Pancreas (tissue), 10 donors: ENCODE measurements at places on chromosomes 6 and 20. TPM values are rescaled to one million over a fixed set of nuclear protein-coding genes. Genes with fewer than 3 reads are reported as not detected.

- no peaks in the 10 kb centered on the region for H3K27me3 ChIP-seq
- H3K4me1 ChIP-seq = no peaks in the 10 kb centered on the region
These were observed 33.1 kb upstream of the CHRNA4 start for GRCh38 chr20:63394069-63394919.

GRCh38 chr6:9583753-9584352, 831.0 kb downstream of the TFAP2A start:
- H3K4me3 ChIP-seq = no peak overlapping the region
- no peak for DNase-seq
- no peaks in the 10 kb centered on the region for H3K27me3 ChIP-seq
- H3K4me1 ChIP-seq = no peaks in the 10 kb centered on the region
- H3K36me3 ChIP-seq = no peaks in the 10 kb centered on the region

GRCh38 chr6:38640216-38640909, 634 bp upstream of the BTBD9 start:
- H3K27me3 ChIP-seq = no peaks in the 10 kb centered on the region
- peak; percentile 48 for DNase-seq

DNA sequence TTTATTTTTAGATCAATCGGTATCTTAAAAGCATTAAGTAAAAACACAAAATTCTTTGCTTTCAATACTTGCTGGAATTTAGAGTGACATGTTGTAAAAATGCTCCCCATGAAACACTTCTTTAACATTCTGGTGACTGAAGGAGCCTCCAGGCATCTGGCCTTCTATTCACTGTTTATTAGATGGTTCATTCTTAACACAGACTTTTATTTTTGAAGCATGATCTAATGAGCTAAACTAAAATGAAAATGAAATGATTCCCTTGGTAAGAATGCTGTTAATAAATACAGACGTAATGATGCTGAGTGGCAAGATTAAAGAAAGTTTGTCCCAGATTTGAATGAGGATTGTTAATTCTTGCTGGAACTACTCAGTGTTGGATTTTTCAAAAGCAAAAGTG, 698.4 kb downstream of the TENT5A start:
- H3K4me3 ChIP-seq = no peak overlapping the region
- no peaks in the 10 kb centered on the region for H3K4me1 ChIP-seq
- no peaks in the 10 kb centered on the region for H3K36me3 ChIP-seq
- no peak overlapping the region for H3K27ac ChIP-seq

DNA sequence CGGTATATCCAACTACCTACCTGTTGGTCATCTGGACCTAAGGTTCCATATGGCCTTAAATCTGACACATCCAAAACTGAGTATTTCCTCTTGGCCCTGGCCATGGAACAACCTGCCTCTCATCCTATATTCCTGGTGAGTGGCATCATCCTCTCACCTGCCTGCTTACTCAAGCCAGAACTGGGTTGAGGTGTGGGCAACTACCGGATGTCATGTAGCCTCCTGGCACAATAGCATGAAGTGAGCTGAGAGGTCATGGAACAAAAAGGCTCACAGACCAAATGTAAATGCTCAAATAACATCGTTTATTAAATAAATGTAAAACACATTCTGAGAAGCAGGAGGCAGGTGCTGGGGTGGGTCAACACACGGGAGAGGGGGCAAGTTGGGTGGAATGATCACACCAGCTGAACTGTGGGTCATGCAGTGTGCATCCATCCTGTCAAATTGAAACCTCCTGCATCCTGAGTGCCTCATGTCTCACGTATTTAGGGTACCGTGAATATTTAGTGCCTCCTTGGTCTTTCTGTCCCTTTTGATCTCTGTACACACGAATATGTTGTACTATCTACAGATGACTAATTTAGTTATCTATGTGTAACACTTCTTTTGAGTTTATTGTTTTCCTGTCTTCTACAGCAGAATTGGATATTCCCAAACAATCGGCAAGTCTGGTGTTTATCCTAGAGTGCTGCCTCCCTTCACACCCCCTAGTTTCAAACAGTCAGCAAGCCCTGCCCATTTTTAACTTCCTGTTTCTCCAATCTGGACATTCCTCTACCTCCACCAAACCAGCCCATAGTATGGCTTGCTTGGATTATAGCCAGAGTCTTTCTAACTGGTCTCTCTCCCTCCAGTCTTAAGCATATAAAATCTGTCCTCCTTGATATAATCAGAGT, 7.9 kb upstream of the POU5F1 start:
- H3K27ac ChIP-seq = no peak overlapping the region
- no peaks in the 10 kb centered on the region for H3K4me1 ChIP-seq
- H3K27me3 ChIP-seq = no peaks in the 10 kb centered on the region
- H3K4me3 ChIP-seq = no peak overlapping the region
- DNase-seq = no peak

DNA sequence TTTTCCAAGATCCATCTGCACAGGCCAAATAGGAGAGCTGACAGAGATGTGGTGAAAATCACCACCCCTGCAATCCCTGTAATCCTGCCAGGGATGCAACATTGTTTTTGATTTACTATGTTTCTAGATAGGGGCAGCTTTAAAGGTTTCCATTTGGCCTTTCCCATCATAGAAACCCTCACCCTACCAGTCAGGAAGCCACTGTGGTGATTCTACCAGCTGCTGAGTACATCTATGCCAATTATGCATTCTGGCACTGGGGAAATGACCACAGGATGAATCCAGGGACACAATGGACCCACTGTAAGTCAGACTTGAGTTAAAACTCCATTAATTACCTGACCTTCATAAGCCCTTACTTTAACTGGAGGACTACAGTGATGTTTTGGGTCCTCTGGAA, 130.4 kb downstream of the TNFRSF21 start:
- H3K4me1 ChIP-seq = peaks cover 9% of the 10 kb centered on the region
- no peaks in the 10 kb centered on the region for H3K36me3 ChIP-seq
- DNase-seq = no peak
- no peak overlapping the region for H3K4me3 ChIP-seq

The XKR7 gene
- 0.42 TPM for polyA plus RNA-seq

- no peaks in the 10 kb centered on the region for H3K36me3 ChIP-seq
- H3K4me1 ChIP-seq = no peaks in the 10 kb centered on the region
- H3K4me3 ChIP-seq = no peak overlapping the region
- H3K27me3 ChIP-seq = no peaks in the 10 kb centered on the region
- H3K27ac ChIP-seq = no peak overlapping the region
These were observed 30.0 kb downstream of the ALDH5A1 start for GRCh38 chr6:24524805-24525204.

GRCh38 chr6:16136621-16137450, 8.0 kb downstream of the MYLIP start:
- no peak overlapping the region for H3K4me3 ChIP-seq
- H3K4me1 ChIP-seq = peaks cover 55% of the 10 kb centered on the region
- H3K27ac ChIP-seq = peak overlapping the region; percentile 10
- no peak for DNase-seq
- peaks cover 4% of the 10 kb centered on the region for H3K36me3 ChIP-seq

The NKAIN2 gene
- polyA plus RNA-seq = not detected

The PRELID3B gene
- polyA plus RNA-seq = 24.9 TPM
